ENCODE measurements at places on chromosomes 4 and X. TPM values are rescaled to one million over a fixed set of nuclear protein-coding genes. Genes with fewer than 3 reads are reported as not detected.

- no peak for DNase-seq
Measured at GRCh38 chrX:111355523-111356115, 56.4 kb downstream of the DCX start.

The CFP gene
- 1.2 TPM for total RNA-seq

- DNase-seq, result no peak
Measured at GRCh38 chr4:183354219-183354618, 32.0 kb upstream of the CLDN24 start.

GRCh38 chr4:38574559-38575333 is 89.3 kb upstream of the KLF3 start:
- DNase-seq, result peak; percentile 2

The TENM3 gene
- 5.9 TPM for total RNA-seq
